ENCODE measurements at places on chromosomes 1 and 21. TPM values are rescaled to one million over a fixed set of nuclear protein-coding genes. Genes with fewer than 3 reads are reported as not detected.
A peak's percentile ranks its signal among the peaks of the same experiment; 100 is the strongest.

DNA sequence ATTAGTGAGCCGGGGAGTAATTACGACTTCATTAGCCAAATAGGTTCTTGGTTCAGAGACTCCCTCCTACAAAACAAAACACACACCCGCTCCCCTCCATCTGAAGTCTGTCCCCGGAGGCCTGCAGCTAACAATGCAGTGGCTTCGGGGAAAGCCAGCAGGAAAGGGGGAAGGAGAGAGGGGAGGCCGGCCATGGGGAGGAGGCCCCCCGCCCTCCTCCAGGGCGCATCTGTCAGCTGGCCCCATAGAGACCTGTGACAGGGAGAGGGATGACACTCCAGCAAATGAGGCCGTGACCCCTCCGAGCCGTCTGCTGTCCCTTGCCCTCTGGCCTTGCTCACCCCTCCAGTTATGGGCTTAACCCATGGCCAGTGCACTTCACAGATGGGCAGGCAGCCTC lies 12.1 kb upstream of the CNTN2 start:
- no peaks in the 10 kb centered on the region for H3K4me1 ChIP-seq
- no peak for DNase-seq
- H3K4me3 ChIP-seq, result no peak overlapping the region
- H3K27ac ChIP-seq, result no peak overlapping the region
- no peaks in the 10 kb centered on the region for H3K27me3 ChIP-seq

DNA sequence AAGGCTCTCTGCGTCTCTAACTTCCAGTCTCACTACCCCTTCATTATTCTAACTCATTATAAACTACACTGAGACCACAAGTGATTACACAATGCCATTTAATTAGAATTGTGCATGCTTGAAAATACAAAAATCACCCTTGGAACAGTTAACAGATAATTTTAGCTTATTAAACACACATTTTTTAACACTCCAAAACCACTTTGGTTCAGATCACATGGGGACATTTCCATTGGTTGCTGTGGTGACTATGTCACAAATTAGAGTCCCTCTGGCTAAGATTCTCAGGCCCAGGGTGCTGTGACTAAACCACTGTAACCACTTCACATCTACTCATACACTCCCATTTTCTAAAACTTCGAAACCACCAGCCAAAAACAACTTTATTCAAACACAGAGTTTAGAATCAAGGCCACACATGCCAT lies 43.0 kb downstream of the JAK1 start:
- peak overlapping the region; percentile 85 for H3K27ac ChIP-seq
- DNase-seq, result peak; percentile 69

TNFSF4 gene
- total RNA-seq, result 1.5 TPM

GSTM2 gene
- total RNA-seq, result 13.6 TPM

RAB4A gene
- 27.2 TPM for total RNA-seq

DNA sequence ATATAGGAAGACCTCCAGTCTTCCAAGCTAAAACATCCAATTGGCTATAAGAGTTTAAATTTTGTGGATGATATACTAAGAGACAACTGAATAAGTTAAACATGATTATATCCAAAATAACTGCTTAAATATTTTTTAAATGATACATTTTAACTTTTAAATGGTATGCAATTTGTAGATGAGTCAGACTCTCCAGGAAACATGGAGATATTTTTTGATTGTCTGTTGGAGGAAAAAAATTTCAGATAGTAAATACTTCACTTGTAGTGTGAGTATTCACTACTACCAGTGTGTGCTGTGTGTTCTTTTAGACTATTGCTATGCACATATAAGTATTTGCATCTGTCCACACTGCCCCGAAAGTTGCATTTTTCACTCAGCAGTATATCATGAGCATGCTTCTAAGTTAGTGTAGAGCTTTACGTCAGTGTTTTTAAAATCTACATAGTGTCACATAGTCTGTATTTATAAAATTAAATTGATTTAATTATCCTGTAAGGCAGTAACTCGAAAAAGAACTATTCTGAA lies 91.1 kb downstream of the USP25 start:
- no peak for DNase-seq
- no peak overlapping the region for H3K4me3 ChIP-seq
- H3K36me3 ChIP-seq, result peaks cover 49% of the 10 kb centered on the region
- H3K27ac ChIP-seq, result no peak overlapping the region
- peaks cover 37% of the 10 kb centered on the region for H3K4me1 ChIP-seq

TRAPPC3 gene
- total RNA-seq, result 47.9 TPM

- H3K4me3 ChIP-seq, result no peak overlapping the region
- H3K4me1 ChIP-seq, result peaks cover 52% of the 10 kb centered on the region
- no peaks in the 10 kb centered on the region for H3K27me3 ChIP-seq
- H3K27ac ChIP-seq, result no peak overlapping the region
Observed at GRCh38 chr21:42239973-42240372, 21.0 kb downstream of the ABCG1 start.

DNA sequence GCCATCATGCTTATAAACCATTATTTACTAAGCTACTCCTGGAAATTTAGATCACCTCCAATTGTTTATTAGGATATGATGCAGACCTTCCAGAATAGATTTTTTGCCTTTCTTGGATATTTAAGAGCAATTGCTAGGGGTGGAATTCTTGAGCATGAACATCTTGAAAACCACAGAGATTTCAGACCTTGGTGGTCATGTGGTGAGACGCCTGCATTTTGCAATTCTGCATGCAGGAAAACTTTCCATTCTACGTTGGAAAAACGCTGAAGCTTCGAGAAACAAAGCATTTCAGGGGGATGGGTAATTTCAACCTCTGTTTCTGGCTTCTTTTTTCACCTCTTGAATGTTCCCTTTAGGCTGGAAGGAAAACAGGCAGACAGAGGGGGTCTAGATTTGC lies 596.3 kb downstream of the KIF26B start:
- H3K4me1 ChIP-seq, result no peaks in the 10 kb centered on the region
- DNase-seq, result no peak
- H3K4me3 ChIP-seq, result no peak overlapping the region
- peaks cover 49% of the 10 kb centered on the region for H3K36me3 ChIP-seq

C1orf115 gene
- 0.13 TPM for total RNA-seq

GRCh38 chr1:219883400-219884332 lies 44.7 kb downstream of the SLC30A10 start:
- H3K4me3 ChIP-seq, result no peak overlapping the region
- DNase-seq, result no peak
- peaks cover 19% of the 10 kb centered on the region for H3K27me3 ChIP-seq
- H3K36me3 ChIP-seq, result no peaks in the 10 kb centered on the region

DNA sequence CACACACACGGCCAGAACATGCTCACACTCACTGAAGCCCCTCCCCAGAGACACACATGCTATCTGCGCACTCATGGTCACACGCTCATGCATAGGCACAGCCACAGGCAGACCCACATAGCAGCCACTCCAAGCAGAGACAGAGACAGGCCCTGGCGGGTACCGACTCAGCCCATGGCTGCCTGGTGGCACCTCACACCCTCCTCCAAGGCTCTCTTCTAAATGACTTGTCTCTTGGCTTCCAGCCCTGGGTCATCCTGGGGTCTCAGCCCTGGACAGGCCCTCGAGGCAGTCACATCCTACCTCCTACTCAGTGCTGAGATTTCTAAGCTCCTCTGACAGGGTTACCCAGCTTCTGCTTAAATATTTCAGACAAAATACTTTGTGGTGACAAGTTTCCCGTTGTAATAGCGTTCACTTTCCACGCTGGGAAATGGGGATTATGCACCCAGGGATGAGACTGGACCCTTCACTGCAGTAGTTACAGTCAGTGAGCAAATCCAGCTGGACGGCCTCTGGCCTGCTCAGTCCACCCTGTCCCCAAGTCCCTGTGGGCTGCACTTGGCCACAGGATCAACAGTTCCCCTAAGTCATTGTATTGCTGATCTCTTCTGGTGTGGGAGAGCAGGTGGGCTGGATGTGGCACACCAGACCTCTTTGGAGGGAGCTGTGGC lies 2.9 kb upstream of the NFASC start:
- no peaks in the 10 kb centered on the region for H3K4me1 ChIP-seq
- peaks cover 9% of the 10 kb centered on the region for H3K27me3 ChIP-seq
- H3K27ac ChIP-seq, result no peak overlapping the region
- no peaks in the 10 kb centered on the region for H3K36me3 ChIP-seq
- H3K4me3 ChIP-seq, result no peak overlapping the region

- H3K36me3 ChIP-seq, result no peaks in the 10 kb centered on the region
- H3K4me1 ChIP-seq, result no peaks in the 10 kb centered on the region
- no peaks in the 10 kb centered on the region for H3K27me3 ChIP-seq
- H3K4me3 ChIP-seq, result no peak overlapping the region
- H3K27ac ChIP-seq, result no peak overlapping the region
Observed at GRCh38 chr1:53672785-53673184, 66.2 kb downstream of the GLIS1 start.

Measured in activated CD8-positive, alpha-beta T cell treated with anti-CD3 and anti-CD28 coated beads for 36 hours (primary cell).